ENCODE measurements at places on chromosomes 12 and 14.

DNA sequence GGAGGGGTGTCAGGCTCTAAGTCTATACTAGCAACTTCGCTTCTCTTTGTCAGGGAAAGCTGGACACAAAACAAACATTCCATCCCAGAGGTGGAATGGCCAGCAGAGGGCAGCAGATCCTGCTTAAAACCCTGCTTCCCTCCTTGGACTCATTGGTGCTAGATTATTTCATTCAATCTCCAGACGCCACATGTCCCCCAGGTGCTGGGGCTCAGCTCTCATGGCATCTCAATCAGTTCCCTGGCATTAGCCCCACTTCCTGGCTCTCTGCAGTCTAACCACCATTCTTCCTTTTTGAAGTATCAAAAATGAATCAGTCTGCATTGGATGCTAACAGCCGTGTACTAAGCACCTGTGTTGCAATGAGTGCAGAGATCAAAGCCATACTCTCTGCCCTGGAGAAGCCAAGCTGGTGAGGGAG, 8.1 kb upstream of the PPP1R1A start:
- peak; percentile 41 for DNase-seq

DNA sequence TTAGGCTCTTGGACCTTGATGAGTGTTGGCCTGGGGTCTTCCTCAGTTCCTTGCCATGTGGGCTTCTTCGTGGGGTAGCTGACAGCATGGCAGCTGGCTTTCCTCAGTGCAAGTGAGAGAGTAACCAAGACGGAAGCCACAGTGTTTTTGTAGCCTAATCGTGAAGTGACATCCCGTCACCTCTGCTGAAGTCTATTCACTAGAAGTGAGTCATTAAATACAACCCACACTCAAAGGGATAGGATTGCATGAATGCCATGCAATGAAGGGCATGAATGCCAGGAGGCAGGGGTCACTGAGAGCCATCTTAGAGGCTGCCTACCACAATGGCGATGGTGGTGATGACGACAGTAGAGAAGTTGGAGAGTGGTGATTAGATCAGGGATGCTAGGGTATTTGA, 13.5 kb upstream of the ASIC1 start:
- DNase-seq: no peak

DNA sequence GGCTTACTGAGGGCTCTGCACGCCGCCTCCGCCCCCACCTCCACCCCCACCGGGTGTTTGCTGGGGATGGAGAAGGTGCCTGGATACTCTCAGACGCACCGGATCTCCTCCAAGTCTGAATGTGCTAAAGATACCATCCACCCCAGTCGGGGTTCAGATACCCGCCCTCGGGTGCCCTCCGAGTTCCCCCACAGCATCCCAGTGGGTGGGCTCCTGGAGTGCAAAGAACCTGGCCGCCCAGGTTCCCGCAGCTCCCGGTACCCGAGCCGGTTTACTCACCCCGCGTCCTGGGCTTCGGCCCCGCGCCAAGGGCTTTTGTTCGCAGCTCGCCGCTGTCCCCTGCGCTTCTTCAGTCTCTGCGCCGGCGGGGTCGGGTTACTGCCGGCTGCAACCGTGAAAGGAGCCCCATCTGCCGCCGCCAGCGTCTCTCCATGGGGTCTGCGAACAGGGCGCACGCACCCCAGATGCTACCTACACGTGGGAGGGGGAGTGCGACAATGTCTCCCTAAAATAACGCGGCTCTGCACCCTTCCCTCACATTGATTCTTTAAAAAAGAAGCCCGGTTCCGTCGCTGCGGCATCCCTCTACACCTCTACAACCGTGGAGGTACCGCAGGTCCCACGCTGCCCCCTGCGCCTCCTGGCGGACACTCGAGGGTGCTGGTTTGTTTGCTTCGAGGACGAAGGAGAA, at the start of gene CCDC177:
Gene CCDC177 (minus strand): TSS at position 609 of the 691 bp plus-strand sequence. CDS start 1,249 bp downstream, outside the sequence.
- peak; percentile 90 for DNase-seq

DNA sequence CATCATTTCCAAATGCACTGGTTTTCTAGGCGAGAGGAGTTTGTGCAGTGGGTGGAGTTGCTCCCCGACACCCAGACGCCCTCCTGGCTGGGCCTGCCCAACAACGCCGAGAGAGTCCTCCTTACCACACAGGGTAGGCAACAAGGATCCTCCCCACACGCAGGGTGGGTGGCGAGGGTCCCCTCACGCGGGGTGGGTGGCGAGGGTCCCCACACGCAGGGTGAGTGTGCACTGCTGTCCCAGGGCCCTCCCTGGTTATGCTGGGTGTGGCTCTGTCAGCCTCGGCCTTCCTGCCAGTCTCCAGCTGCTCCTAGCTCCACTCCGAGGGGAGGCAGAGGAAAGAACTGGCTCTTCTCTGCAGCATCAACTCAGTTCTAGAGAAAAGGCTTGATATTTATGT, 42.3 kb downstream of the HSP90AA1 start:
- DNase-seq: no peak

- no peak for DNase-seq
These were observed 9.2 kb downstream of the NIN start for GRCh38 chr14:50821510-50822464.

DNA sequence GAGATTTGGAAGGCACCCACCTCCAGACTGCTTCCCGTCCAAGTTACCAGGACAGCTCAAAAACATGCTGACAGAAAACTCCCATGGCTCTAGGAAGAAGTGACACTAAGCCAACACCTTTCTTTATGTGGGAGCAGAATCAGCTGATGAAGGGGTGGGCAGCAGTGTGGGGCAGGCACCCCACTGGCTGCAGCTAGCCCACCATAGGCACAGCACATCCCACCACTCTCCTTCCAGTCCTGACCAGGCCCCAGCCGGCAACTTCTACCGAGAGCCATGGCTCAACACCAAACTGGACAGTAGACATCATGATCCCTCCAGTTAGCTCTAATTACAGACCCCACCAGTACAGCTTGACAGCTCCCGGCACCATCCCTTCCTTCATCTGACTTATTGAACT, 45.0 kb downstream of the SH2B3 start:
- DNase-seq: no peak

- DNase-seq: no peak
These were observed 143.8 kb downstream of the MED13L start for GRCh38 chr12:116133636-116134214.

GRCh38 chr12:53320352-53321195, 836 bp downstream of the AAAS start:
- DNase-seq: no peak

GRCh38 chr12:109014984-109015765, 5.7 kb downstream of the SVOP start:
- no peak for DNase-seq

DNA sequence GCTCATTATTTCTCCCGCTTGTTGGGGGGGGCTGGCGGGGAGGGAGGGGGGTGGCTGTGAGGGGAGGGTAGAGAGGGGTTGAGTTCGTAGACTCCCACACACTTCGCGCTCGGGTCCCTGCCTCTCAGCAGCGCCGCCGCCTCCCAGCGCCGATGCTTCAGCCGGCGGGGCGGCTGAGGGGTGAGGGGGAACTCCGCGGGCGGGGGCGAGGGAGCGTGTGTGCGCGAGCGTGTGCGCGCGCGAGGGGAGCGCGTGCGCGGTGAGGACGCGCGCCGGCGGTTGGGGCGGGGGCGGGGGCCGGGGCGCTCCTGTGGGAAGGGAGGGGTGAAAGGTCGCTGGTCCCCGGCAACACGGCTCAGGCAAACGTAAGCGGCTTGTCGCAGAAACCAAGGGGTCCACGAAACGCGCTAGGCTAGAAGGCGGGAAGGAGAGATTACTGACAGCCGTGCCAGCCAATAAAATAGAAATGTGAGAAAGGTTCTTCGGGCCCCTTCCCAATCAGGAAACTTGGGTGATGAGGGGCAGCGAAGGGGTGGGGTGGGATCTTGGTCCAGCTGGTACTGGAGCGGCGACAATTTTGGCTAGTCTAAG, 343 bp upstream of the NOVA1 start:
- DNase-seq: peak; percentile 57

DNA sequence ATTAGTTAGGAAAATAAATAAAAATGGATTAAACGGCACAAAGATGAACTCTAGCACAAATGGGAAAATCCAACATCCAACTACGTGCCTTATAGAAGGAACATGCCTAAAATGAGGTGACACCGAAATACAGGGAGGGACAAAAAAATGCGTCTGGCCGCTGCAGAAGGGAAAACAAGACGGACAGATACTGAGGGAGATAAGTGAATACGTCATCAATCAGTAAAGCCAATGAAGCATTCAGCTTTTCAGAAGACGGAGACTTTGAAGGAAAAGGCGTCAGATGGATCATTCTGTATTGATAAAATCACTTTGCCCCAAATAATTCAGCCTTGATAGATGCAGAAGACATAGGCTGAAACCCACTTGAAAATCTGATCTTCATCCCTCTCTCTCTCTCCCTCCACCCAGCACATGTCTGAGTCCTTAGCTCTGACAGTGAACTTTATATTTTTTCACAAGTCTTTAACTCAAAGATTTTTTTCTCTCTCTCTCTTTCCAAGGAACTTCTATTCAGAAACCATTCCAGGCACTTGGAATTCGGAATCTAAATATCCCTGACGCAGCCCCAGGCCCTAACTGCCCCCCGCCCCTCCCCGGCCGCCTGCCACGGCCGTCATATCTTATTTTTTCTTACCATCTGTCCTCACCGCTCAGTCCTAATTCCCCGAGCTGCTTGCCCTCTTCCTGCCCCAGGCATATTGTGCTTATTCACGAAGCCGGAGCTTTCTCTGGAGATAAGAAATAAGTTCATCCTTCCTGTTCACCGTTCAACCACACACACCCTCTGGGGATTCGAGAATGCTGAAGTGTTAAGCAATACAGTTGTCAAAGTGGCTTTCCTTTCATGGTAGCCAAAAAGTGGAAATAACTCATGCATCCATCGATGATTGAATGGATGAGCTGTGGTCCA, 35.5 kb upstream of the RFLNA start:
- DNase-seq: no peak

All from left lung (tissue), 14 donors.